ENCODE measurements at places on chromosomes 16 and 17.

DNA sequence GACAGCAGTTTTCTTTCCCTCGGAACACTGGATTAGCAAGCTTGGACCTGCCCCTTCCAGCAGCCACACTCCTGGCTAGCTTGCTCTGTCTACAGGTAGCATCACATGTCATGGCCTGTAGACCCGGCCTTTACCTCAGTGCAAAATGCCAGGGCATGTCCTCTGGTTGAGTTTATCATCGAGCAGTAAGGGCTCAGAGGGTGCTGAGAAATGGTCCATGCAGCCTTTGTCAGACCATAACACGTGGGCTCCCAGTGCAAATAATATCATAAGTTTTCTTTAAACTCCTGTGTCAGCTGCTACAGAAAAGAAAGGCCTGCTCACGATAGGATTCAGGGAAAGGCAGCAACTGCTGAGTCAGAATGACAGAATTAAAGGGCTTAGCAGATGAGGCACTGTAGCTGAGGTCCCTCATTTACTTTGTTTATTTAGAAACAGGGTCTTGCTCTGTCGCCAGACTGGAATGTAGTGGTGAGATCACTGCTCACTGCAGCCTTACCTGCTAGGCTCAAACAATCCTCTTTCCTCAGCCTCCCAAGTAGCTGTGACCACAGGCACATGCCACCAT is 8.0 kb upstream of the GNA13 start:
- no peak for DNase-seq

DNA sequence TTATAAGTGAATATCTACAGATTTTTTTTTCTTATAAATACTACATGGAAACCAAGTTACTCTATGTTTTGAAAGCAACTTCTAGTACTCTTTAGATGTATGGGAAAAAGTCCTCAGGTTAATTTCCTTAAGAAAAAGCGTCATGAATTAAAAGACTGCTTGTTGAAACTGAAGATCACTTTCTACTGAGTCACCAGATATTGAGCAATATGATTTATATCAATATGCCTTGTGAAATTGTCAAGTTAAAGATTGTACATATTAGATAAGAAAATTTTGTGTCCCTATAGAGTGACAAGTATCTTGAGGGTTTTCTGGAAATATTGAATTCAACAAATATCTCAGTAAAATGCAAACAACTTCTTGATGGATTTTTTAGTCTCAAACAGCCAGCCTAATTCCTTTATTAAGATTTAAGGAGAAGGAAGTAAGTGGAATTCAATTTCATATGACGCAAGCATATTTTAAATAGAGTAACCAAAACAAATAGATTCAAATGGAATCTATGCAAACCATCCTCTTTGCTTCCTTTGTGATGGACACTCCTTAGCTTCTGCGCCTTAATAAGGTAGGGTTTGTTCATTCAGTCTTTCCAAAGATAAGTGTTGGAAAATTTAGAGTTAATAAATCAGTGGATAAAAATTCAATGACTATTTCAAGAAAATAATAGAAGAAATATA is 16.6 kb downstream of the KRT12 start:
- no peak for DNase-seq

GRCh38 chr17:64320613-64321553 is 57.8 kb upstream of the TEX2 start:
- peak; percentile 29 for DNase-seq

DNA sequence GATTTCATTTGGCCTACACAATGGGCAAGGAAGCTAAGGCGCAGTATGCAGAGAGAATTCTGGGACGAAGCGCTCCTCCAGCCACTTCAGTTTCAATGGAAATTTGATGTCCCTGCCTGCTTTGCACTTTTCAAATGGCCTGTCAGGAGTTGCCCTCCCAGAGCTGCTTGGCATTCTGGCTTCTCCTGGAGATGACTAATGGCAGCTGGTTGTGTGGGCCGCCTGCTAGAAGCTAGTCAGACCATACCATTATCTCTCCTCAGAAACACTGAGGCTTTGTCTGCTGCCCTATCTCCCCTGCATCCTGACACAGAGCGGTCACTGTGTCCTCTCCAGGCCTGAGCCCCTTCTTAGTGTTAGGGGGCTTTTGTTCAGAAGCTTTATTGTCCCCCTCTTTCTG is 180.1 kb downstream of the SPECC1 start:
- no peak for DNase-seq

- peak; percentile 60 for DNase-seq
Measured at GRCh38 chr16:608019-608418, 18.2 kb downstream of the RAB40C start.

DNA sequence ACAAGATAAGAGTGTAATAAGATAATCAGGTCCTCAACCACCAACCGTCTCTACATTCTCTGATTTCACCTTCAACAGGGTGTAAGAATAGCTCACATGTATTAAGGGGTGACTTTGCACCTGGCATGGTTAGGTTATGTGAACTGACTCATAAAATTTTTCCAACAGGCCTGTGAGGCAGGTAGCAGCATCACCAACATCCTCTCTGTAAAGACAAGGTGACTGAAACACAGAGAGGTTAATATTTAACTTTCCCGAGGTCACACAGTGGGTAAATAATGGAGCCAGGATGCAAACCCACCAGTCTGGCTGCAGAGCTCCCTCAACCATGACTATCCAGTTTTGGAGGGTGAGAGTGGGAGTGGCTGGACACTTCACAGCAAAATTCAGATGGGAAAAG is 317.2 kb downstream of the C16orf95 start:
- no peak for DNase-seq

DNA sequence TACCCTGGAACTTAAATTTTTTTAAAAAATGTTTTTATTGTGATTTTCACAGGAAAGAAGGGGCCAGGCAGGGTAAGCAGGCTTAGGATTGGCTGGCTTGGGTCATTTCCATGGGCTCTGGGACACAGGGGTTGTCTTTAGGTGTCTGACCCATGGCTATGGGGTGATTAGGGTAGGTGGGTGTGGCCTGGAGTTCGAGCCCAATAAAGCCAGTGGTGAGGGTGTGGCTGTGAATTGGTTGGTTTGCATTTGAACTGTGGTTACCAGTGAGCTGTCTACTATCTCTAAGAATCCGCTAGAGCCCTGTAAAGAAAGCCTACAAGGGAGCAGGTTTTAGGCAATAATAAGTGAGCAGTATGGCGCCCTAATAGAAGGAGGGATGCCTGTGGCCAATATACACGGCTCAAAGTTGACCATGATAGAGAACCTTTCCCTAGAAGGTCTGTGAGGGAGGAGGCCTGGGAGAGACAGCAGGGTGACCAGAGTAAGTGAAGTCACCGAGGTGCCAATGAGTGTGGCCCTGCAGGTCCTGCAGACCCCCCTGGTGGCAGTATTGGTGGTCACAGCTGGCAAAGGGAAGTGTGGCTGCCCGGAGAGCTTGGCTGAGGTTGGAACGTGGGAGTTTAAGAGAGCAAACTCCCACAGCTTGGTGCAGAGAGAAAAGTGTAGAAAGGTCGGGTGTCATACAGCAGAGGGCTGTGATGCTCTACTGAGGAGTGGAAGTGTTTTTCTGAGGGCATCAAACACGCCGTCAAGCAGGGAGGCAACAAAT is 454.0 kb downstream of the WWOX start:
- DNase-seq, result no peak

DNA sequence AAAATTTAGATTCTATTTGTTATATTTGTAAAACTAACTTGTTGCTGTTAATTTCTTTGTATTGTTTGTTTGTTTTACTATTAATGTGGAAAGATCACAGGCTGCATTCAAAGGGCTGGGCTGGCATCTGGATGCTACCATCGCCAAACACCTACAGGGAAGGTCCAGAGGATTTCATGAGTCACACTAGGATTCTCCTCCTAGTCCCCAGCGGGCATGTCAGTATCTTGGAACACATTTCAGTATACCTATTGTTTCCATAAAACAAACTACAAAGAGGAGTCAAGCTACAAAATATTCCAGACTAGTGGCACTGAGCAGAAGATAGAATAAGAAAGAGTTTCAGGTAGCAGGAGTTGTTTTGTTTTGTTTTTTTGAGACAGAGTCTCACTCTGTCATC is 55.3 kb downstream of the NOG start:
- no peak for DNase-seq

DNA sequence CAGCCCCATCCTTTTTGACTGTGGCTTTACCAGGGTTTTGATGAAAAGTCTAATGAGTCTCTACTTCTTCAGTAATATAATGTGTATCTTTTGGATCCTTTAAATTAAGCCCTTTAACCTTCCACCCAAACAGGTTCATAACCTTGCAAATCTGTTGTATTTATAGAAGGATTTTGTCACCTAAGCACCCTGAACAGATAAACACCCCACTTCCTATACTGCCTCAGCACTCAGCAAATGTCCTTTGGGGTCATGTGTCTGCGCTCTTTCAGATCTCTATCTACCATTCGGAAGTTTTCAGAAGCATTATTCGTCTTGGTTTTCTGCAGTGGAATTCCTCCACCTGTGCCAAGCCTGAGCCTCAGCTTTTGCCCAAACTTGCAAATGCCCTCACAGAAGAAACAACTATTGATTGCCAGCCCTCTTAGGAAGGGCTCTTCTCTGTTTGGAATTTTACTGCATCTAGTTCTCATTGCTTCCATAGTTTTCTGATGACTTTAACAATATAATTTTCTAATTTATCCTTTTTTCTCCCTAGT is 214.8 kb upstream of the KCNJ16 start:
- no peak for DNase-seq

DNA sequence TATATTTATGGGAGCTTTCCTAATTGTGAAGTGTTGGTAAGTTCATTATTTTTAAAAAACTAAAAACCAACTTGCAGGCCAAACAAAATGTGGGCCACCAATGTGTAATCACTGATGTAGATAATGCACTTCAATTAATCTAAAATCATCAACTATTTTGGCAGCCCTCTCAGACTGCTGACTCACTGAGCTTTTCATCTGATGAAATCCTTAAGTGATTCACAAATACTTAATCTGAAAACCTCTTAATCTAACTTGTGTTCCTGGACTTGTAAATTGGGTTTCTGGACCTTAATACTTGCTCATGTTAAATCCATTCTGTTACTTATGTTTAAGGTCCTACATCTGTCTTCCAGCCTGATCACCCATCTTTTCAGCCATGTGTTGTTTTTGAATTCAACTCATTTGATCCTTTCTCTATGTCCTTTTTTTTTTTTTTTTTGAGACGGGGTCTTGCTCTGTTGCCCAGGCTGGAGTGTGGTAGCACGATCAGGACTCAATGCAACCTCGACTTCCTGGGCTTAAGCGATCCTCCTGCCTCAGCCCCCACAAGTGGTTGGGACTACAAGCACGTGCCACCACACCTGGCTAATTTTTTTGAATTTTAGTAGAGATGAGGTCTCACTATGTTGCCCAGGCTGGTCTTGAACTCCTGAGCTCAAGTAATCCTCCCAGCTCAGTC is 39.0 kb downstream of the PRKCB start:
- no peak for DNase-seq

DNA sequence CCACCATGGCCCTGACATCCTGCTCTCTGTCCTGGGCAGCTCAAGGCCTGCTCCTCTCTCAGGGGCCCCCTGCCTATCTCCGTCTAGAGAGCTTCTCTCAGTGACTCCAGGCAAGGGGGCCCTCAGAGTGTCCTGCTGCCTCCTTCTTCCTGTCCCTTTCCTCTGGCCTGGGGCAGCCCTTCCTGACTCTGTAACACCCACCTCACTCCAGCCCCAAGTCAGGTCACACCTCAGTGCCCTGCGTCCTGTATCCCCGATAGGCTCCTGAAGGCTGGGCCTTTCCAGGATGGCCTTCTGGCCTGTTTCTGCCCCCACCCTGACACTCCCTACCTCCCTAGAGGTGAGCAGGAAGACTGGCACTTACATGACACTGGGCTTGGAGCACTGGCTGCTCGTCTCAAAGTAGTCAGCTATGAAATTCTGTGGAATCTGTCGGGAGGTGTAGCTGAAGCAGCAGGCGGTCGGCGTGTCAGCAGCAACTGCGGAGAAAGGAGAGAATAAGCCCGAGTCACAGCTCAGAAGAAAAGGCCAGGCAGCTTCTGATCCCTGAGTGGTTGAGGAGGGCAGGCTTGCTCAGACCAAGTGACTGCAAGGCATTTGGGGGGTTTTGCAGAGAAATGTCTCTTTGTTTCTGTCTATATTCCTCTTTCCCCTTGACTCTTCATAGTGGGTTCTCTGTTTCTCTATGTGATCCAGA is 976 bp downstream of the CCL3L1 start:
- DNase-seq, result no peak

DNA sequence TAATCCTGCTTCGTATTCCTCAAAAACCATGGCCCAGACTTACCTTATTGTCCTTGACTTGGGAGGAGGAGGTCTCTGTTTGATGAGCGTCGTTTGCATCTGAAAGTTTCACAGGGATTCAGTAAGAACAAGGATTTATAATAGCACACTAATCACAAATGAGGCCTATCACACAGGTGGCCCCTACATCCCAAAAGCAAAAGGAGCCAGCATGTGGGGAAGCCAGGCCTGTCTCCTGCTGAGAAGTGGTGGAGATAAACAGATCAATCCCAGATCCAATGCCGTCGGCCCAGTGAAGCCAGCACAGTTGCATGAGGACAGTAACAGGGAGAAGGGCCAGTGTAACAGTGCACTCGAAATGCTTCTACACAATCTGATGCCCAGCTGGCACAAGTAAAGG is 13.3 kb upstream of the EVPL start:
- DNase-seq, result no peak

DNA sequence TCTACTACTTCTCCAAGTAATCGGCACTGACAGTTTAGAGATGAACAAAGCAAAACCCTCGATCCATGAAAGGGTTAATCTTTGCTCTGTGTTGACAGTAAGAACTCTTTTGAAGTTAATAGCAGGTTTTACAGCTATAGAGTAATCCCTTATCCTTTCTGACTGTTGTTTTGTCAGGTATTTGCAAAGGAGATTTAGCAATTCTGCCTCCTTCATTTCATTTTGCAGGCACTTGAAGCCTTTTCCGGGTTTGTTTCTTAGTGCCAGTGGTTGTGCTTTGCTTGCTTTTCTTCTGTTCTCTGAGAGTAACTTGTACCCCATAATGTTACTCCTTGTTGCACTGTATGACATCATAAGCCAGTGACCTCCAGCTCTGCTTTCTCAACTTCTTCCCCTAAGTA is 64.5 kb downstream of the TANGO6 start:
- no peak for DNase-seq

DNA sequence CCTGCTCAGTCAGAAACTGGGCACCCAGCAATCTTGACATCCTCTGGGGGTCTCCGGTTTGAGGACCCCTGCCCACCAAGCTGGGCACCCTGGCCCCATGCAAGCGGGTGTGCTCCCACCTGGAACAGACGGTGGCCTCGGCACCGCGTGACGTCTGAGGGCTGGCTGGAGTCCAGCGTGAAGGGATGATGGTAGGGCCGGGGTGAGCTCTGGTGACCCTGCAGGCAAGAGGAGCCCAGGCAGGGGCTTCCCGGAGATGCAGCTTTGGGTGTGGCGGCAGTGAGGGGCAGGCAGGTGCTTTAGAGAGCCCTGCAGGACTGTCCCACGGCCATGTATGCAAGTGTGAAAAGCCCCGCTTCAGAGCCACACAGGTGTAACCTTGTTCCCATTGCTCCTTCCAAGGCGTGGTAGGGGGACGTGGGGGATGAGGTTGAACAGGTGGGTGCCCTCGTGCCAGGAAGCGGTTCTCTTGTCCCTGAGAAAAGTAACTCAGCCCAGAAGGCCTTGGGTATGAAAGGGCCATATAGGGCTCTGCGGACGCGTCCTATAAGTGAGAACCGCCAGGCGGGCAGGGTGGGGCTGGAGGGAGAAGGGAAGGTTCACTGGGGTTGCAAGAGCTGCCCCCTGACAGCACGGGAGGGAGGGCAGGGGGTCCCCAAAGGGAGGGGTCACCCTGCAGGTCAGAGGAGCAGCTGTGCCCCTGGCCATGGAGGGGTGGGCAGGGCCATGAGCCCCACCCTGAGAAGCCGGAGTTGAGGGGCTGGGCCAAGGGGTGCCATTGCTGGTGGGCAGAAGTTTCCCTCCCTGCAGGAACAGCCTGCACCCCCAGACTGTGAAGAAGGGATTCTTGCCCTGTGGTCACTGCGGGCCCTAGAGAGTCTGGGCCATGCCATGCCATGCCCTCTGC is 9.2 kb downstream of the RGS11 start:
- no peak for DNase-seq

- DNase-seq, result no peak
Measured at GRCh38 chr16:19132898-19133297, 19.1 kb downstream of the ITPRIPL2 start.
